Ureter (tissue), 1 donor: ENCODE measurements at places on chromosomes 3 and 15.

DNA sequence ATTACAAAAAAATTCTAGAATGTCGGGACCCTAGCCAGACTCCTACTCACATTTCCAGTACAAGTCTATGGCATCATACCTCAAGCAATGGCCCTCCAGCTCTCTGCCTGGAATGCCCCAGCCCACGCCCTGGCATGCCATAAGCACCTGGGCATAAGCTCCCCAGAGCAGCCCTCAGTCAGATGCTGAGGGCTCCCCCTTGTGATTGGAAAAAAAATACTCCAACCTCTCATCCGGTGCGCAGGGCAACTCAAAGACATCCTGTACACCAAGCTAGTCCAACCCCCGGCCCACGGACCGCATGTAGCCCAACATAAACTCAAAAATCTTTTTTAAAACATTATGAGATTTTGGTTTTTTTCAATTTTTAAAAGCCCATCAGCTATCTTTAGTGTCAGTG lies 115.4 kb downstream of the NEK10 start:
- DNase-seq = no peak

DNA sequence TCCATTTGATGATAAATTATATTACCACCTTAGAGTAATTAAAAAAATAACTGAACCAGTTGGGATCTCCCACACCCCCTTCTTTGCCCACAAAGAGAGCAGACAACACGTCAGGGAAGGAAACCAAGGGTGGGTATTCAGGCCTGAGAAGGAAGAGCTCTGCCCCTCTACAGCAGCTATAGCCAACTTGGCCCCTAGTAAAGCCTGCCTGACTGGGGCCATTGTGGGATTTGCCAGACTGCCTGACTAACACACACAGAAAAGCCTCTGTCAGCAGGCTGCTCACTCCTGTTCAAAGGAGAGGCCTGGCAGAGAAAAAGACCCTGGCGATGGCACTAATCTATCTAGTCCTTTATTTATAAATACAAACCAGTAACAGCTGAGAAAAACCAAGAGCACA lies 41.4 kb downstream of the ATP8B4 start:
- DNase-seq = no peak

- no peak for DNase-seq
Observed at GRCh38 chr3:15330031-15330596, 2.3 kb downstream of the SH3BP5 start.

DNA sequence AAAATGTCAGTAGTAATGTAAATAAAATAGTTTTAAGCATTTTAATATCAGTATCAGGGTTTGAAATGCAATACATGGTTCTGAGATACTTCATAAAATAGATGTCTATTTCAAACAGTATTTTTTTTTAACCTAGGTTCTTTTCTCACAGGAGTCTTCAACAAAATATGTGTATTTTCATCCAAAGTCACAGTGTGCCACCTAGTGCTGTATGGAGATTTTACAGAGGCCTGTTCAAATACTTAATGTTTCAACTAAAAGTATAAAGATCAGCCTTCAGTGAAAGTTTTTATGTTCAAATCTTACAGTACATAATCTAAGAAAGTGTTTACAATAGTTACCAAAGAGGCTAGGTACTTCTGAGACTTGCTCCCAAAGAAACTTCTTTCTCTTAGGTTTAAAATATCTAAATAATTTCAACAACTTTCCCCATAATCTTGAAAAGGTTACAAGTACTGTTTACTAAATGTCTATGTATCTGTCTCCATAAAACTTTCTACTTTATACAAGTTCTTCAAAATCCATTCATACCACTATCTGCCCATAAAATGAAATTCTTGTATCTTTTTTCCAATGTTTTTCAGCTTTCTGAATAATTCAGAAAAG lies 38.3 kb downstream of the SCAPER start:
- no peak for DNase-seq

DNA sequence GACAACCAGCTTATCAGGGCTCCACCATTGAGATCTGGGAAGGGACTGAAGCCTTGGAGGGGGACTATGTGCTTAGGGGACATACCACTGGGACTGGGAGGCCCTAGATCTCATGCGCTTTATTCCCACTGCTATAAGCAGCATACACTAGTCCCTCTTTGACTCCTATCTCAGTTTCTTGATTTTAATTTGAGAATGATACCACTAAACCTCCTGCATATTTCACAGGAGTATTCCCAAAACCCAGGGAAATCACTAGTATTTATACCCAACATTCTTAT lies 29.2 kb downstream of the SLC24A1 start:
- DNase-seq = no peak

- no peak for DNase-seq
Observed at GRCh38 chr3:160886421-160886820, 130.4 kb downstream of the PPM1L start.

GRCh38 chr15:36256404-36256807 lies 323.0 kb upstream of the CDIN1 start:
- DNase-seq = no peak

GRCh38 chr3:186886202-186886981 lies 43.9 kb downstream of the ADIPOQ start:
- no peak for DNase-seq

- DNase-seq = no peak
Observed at GRCh38 chr3:61537366-61537765, 24.0 kb upstream of the PTPRG start.

- no peak for DNase-seq
Observed at GRCh38 chr15:71518661-71519060, 291.7 kb upstream of the NR2E3 start.

- DNase-seq = no peak
Observed at GRCh38 chr15:41558400-41559238, at the start of gene TYRO3. Gene TYRO3 (plus strand): TSS chr15:41559212. CDS start chr15:41559258, 46 bp downstream.

DNA sequence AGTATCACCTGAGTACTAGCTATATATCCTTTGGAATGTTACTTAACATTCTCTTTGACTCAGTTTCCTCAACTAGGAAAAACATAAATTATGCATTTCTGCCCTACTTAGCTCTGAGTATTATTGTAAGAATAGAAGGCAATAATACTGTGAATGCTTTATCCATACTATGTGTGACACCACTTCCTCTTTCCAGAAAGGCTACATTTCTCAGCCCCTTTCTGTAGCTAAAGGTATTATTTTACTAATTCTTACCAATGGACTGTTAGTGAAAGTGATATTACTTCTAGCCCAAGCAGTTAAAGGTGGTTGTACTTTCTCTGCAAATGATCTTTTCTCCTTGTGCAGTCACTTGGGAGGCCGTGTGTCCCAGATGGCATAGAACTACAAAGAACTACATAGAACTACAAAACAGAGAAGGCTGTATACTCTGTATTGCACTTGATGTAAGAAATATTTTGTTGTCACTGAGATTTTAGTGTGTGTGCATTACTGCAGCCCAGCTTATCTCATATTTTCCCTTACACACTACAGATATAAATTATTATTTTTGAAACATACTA lies 35.1 kb downstream of the MYH15 start:
- DNase-seq = no peak

DNA sequence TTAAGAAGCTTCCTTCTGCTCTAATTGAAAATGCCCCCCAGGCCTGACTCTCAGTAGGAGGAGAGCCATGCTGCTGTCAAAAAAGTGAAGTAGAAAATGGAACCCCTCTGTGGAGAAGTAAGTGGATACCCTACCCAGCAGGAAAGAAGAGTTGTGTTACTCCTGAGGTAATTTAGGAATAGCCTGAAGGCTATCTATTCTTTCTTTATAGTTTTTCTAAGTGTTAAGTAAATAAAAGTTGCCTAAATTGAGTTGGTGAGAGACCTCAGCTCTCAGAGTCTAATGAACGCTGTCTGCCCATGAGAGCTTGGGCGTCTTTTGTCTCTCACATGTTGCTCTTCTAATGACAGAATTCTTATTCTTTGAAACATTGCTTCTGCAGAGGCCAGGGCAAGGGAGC lies 116.2 kb downstream of the NSUN3 start:
- DNase-seq = no peak

GRCh38 chr15:49669288-49669687 lies 48.4 kb downstream of the DTWD1 start:
- no peak for DNase-seq

- no peak for DNase-seq
Observed at GRCh38 chr15:26234976-26235767, 372.0 kb upstream of the ATP10A start.

GRCh38 chr3:13772321-13772745 lies 107.5 kb downstream of the WNT7A start:
- no peak for DNase-seq

GRCh38 chr3:41900265-41900664 lies 61.6 kb downstream of the ULK4 start:
- no peak for DNase-seq

DNA sequence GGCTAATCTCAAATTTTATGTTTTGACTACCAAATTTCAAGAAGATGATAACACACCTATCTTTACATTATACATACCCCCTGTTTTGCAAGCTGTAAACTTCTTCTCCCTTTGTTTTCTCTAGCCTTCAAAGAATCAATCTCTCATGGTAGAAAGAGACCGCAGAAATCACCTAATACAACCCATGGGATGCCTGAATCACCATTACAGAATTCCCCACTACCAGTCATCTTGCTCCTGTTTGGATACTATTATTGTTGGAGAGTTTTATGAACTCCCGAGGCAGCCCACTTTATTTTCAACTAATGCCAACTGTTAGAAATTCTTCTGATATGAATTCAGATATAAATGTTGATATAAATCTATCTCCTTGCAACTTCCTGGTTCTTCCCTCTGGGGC lies 110.9 kb downstream of the FRMD5 start:
- DNase-seq = no peak

GRCh38 chr3:13200465-13200864 lies 127.2 kb upstream of the IQSEC1 start:
- DNase-seq = no peak

- no peak for DNase-seq
Observed at GRCh38 chr3:76871655-76872054, 168.2 kb upstream of the ROBO2 start.

DNA sequence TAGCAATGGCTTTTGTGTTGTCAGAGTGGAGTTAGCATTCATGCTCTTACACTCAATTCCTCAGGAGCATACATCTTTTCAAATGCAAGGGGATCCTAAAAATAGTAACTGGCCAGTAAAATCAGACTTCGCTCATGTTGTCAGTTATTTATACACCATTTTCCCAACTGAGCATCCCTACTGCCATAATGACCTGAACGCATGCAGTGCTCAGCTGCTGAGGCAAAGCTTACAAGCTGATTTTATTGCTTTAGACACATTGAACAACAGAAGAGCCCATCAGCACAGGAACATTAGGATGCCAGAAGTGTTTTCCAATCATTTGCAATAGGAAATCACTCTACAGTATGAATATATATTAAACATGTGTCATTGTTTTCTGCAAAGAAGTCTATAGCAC lies 689.7 kb upstream of the BCHE start:
- DNase-seq = no peak

- no peak for DNase-seq
Observed at GRCh38 chr3:32371461-32372212, 20.0 kb upstream of the CMTM7 start.

DNA sequence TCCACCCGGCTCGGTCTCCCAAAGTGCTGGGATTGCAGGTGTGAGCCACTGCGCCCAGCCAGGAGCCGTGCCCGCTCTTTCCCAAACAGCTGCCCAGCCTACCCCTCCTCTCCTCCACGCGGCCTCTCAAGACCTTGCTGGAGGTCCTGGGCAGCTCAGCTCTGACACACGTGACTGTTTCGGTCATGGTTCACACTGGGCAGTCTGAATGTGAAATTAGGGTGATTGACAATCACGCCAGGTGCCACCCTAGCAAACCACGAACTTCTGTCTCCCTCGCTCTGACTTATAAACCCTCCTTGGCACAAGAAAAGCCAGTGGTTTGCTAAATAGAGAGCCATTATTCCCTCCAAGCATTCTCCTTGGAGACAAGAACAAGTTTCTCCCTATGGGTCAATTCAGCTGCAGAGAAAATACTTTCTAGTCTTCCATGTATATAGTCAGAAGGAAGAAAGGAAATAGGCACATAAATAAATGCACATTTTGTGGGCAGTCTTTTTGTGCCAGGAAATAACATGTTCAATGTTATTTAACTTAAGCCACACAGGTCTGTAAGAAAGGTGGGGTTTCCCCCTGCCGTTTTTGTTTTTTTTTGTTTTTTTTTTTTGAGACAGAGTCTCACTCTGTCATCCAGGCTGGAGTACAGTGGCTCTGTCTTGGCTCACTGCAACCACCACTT lies 121.9 kb upstream of the MEF2A start:
- no peak for DNase-seq

DNA sequence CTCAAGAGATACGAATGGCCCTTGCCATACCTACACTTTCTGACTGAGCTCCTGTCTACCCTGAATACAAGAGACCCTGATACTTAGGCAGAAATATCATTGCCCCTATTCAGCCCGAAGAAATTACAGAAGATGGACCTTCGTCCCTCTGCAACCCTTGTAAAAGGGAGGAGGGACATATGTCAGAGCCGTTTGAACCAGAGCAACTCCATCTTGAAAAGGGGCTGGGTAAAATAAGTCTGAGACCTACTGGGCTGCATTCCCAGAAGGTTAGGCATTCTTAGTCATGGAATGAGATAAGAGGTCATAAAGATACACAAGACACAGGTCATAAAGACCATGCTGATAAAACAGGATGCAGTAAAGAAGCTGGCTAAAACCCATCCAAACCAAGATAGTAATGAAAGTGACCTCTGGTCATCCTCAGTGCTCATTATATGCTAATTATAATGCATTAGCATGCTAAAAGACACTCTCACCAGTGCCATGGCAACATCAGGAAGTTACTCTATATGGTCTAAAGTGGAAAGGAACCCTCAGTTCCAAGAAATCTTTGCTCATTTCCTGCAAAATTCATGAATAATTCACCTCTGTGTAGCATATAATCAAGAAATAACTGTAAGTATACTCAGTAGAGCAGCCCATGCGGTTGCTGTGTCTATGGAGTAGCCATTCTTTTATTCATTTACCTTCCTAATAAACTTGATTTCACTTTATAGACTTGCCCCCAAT lies 49.7 kb upstream of the GPD1L start:
- no peak for DNase-seq

GRCh38 chr3:108406063-108406660 lies 104.2 kb downstream of the MYH15 start:
- DNase-seq = no peak

GRCh38 chr15:72146934-72147333 lies 28.7 kb downstream of the SENP8 start:
- DNase-seq = no peak

DNA sequence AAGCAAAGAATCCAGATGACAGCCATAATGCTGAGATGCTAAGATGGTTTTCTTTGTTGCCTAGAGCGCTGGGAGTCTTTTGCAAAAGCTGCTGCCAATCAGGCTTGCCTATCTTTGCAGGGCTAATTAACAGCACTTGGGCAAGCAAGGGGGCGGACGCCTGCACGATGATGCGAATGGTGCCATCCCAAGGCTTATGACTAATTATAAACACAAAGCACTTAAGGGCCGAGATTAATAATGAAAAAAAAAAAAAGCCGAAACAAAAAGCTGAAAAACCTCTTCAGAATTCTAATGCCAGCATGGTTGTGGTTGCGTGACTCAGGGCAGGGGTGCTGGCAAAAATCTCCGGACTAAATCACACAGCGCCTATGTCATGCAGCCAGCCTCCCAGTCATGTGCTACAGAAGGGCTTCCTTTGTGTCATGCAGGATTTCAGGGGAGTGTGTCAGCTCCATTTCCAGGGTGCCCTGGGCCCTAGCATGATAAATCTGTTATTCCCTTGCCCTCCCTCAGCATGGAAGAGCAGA lies 185.0 kb upstream of the ANKRD28 start:
- no peak for DNase-seq
